Small intestine (tissue), 16 donors: ENCODE measurements at places on chromosomes 12 and 14. TPM values are rescaled to one million over a fixed set of nuclear protein-coding genes. Genes with fewer than 3 reads are reported as not detected.

The HOXC6 gene
- polyA plus RNA-seq = 10.4 TPM

The SLC10A1 gene
- polyA plus RNA-seq = not detected

DNA sequence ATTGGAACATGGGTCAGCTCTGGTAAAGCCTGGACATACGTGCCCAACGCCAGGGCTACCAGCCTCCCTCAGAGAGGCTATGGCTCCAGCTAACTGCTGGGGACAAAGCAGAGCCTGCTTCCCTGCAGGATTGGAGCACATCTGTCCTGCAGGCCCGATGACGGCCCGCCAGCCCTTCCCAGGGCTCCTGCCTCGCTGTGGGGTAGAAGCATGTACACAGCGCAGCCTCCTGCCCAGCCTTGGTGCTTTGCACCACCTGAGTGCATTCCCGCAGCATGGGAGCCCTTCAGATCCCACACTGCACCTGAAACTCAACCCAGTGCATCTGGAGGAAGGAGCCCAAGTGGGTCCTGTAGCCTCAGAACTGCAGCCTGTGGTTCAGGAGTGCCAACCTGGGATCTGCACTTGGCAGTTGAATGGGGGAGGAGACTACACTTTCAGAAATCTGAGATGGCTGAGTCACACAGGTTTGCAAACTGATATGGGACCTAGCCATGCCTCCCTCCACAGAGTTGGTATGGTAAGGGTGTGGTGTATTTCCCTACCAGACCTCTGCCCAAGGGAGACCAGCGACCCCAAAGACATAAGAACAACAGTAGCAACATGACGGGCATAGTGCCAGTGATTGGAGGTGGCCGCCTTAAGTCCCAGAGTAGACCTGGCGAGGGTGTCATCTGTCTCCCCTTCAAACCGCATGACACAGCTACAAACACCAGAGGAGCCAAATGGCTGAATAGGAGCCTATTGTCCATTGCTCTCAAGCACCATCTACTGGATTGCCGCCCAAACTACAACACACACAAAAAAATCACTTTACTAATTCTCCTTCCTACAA lies 273.9 kb upstream of the MIS18BP1 start:
- H3K4me3 ChIP-seq = no peak overlapping the region
- no peaks in the 10 kb centered on the region for H3K4me1 ChIP-seq
- no peaks in the 10 kb centered on the region for H3K27me3 ChIP-seq
- H3K27ac ChIP-seq = no peak overlapping the region
- no peak for DNase-seq

The SCYL2 gene
- 18.1 TPM for polyA plus RNA-seq

The RAB2B gene
- polyA plus RNA-seq = 7.4 TPM

DNA sequence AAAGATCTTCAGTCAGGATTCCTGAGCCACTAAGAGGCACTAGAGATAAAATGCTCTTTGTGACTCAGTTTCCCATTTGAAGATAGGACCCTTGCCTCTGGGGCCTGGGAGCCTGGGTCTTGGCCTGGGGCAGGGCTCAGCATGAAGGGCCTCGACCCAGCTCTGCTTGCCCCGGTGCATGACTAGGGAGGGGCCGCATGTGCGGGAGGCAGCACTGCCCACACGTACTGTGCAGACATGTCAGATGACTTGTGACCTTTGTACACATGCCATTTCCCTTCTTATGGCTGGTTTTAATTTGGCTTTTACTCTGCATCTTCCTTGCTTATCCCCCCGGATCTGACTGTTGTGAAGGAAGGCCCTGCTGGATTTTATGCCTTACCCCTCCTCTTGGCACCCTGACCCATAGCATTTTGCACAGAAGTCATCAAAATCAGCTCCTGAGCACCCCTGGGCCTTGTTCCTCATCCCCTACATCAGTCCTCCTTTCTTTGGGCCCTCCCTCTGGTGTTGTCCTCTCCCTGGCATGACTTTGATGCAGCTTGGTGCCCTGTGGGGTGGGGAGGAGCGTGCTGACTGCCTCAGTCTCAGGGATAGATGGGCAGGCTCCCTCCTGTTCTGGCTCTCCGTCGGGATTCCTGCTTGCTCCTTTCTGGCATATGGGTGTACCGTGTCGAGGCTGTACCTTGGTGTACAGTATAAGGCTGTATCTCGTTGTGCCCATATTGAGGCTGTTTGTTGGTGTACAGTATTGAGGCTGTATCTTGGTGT lies 4.4 kb downstream of the CLSTN3 start:
- H3K27ac ChIP-seq = no peak overlapping the region
- no peaks in the 10 kb centered on the region for H3K27me3 ChIP-seq
- DNase-seq = peak; percentile 72
- no peaks in the 10 kb centered on the region for H3K4me1 ChIP-seq
